HT1080 (cell line): ENCODE measurements at places on chromosomes 5 and 9.

GRCh38 chr5:68433923-68434879 is 218.6 kb downstream of the PIK3R1 start:
- peak; percentile 92 for DNase-seq

DNA sequence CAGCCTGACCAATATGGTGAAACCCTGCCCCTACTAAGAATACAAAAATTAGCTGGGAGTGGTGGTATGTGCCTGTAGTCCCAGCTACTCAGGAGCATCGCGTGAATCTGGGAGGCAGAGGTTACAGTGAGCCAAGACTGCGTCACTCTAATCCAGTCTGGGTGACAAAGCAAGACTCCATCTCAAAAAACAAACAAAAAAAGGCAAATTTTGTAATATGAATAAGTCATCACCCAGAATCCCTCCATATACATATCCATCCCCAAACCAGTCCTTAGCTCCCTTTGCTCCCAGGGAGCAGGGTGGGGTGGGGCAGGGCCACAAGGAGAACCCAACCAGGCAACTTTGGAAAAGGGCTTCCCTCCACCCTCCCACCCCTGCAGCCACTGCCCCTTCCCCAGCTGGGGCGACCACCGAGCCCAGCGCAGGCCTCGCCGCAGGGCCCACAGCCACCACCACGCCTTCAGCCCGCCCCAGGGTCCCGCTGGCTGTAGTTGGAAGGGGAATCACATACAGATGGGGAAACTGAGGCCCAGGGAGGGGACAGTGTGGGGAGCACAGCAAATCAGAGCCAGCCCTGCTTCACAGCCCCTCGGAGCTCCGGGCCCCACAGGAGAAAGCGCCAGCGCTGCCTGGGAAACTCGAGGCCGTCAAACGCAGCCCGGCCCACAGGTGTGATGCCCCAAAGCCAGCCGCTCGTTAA is 7.8 kb downstream of the NOTCH1 start:
- DNase-seq: no peak

DNA sequence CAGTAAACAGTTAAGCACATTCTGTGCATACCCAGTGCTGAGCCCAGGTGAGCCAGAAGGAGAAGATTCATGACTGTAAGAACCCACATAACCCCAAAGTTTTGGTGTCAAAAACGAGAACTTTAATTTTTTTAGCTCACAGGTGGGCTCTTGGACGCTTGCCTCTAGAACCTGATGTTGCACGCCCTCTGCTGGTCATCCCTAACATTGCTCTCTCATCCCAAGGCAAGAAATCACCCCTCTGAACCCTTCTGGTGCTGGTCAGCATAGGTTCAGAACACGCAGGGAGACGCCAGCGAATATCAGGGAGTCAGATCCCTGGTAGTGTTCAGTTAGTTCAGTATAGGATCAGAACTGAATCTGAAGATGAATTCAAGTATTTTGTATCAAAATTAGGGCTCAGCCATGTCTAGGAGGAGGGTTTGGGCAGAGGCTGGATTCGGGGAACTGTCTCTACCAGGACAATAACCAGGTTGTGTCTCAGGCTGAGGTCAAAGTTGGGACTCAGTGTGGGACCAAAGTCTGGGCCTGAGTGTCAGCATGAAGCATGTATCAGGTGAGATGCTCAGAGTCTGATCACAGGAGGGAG is 4.1 kb upstream of the DNAJB5 start:
- peak; percentile 60 for DNase-seq

DNA sequence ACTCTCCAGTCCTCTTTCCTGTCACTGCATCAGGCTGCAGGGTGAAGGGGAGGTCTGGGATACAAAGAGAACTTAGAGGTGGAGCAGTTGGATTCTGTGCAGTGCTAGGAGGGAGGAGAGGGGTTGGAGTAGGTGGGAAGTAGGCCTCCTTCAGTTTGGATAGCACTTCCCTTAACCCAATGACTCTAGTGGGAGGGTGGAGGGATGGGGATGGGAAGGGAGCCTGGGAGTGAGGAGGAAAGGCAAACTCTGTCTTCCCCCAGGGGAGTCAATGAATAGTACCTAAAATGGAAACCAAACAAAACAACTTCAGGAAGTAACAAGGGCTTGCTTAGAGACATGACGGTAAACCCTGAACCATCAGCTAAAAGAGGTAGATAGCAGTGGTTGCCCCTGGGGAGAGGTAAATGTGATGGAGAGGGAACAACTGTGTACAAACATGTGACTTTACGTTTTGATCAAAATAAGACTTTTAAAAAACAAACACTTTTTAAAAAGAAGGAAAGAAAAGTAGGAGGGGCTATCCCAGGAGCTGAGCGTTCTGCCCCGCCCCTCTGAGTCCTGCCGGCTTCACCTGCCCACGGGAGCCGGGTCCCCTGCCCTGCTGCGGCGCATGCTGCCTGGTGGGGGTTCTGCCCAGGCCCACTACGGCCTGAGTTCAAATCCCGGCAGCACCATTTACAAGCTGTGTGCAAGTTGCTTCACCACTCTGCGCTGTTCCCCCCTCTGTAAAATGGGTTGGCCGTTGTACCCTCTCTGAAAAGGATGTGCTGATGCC is 30.9 kb downstream of the GSN start:
- no peak for DNase-seq

- DNase-seq: no peak
Measured at GRCh38 chr5:89315286-89316100, 432.5 kb upstream of the MEF2C start.

GRCh38 chr9:81581986-81582385 is 107.4 kb downstream of the TLE1 start:
- DNase-seq: no peak

GRCh38 chr5:118236108-118236849 is 752.1 kb downstream of the DTWD2 start:
- DNase-seq: no peak

DNA sequence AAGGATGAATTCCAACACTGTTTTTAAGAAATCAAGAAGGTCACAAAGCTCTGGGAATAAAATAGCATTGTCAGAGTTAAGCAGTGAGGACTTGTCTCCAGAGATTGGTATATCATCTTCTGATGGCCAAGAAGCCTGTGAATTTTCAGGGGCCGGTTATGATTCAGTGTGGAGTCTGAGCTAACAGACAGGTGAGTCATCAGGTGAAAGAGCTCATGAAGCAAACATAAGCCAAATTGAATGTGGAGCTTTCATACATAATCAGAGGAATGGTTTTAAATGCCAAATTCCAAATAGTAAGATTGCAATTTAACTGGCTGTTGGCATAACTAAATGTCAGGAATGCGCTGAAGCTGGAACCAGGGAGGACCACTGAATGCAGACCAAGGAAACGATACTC is 494.2 kb downstream of the MTRR start:
- peak; percentile 65 for DNase-seq

GRCh38 chr9:37082214-37082765 is 38.1 kb upstream of the ZCCHC7 start:
- no peak for DNase-seq

GRCh38 chr9:134317400-134317789 is 8.9 kb upstream of the RXRA start:
- no peak for DNase-seq

- DNase-seq: no peak
Measured at GRCh38 chr5:33639474-33639873, 198.7 kb downstream of the TARS1 start.
